ENCODE measurements at places on chromosomes 11 and 22.
A peak's percentile ranks its signal among the peaks of the same experiment; 100 is the strongest.

- DNase-seq = no peak
Observed at GRCh38 chr11:31815711-31816467, 4.8 kb upstream of the PAX6 start.

GRCh38 chr22:44728761-44729324 lies 23.5 kb upstream of the ARHGAP8 start:
- DNase-seq = no peak

DNA sequence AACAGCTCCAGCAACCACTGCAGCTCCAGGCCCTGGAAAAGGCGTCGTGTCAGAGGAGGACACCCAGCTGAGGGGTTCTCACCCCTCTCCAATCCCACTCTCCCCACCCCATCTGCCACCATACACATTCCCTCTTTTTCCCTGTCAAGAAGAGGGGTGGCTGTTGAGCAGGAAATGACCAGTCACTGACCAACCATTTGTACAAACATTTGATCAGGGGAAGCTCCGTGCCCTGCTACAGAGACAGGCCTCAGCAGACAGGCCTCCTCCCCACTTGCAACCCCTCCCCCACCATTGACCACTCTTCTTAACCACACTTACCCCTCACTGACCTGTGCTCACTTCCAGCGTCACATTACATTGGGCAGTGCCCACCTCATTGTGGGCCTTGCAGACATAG lies 2.3 kb upstream of the VSIG2 start:
- no peak for DNase-seq

DNA sequence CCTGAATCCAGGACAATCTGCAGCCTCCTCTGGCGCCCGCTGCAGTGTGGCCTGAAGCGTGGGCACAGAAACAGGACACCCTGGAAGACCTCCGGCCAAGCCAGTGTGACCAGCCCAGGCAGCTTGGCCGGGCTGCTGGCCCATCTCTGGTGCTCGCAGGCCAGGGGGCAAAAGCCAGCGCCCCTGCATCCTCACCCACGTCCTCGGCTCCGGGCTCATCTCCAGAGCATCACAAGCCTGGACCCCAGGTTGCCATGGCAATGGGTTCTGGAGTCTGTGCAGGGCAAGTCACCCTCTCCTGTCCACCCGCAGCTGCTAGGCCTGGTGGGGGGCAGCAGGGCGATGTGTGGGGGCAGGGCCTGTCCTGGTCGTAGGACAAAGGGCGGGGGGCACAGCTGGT lies 9.3 kb upstream of the PDGFB start:
- DNase-seq = no peak

DNA sequence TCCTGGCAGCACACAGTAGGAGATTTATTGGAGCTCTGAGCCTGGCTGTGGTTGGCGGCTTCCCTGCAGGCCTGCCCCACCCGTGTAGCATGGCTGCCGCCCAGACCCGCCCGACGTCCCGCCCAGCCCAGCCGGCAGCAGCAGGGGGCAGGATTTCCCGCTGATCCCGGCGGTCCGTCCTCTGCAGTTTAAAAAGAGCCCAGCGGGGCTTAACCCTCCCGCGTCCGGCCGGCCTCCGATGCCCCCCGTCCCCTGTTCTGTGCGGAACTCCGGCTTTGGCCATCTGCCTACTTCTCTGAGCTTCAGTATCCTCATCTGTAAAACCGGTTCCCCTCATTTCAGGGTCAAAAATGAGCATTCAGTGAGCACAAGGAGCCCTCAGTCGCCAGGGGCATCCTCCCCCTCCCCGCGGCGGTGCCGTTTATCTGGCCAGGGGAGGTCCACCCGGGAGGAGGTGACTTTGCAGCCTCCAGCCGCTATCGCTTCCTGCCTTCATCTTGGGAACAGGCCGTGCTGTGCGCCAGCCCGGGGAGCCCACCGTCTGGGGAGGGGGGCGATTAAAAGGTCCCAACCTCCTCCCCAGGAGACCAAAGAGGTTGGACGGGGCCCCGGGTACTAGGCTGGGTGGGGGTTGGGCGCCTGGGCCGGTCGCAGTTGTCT lies at the start of gene GAS2L1:
GAS2L1 (plus strand) TSS at position 476 of the 660 bp plus-strand sequence. CDS start 1,456 bp downstream, outside the sequence.
- DNase-seq = no peak

DNA sequence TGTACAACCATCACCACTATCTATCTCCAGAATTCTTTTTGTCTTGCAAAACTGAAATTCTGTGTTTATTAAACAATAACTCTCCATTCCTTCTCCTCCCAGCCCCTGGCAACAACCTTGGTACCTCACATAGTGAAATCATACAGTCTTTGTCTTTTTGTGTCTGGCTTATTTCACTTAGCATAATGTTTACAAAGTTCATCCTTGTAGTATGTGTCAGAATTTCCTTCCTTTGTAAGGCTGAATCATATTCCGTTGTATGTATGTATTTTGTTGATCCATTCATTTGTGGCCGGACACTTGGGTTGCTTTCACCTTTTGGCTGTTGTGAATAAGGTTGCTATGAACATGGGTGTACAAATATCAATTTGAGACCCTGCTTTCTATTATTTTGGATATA lies 243.7 kb upstream of the TBCEL start:
- no peak for DNase-seq

DNA sequence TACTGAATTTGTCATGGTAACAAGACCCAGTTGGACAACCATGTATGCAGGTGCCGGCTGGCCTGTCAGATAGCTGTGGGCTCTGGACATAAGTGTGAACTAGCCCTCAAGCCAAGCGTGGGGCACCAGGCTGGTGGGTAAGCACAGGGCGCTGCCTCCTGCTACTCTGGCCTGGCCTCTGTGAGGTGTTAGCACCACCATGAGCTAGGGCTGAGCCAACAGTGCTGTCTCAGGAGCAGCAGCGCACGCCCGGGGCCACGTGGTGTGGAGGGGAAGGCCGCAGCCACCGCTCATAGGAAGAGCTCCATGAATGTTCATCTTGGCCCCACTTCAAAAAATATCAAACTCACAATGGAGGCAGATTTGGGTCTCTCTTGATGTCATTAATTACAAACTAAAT lies 35.3 kb upstream of the GNB1L start:
- no peak for DNase-seq

- peak; percentile 41 for DNase-seq
Observed at GRCh38 chr11:95154514-95154913, 64.9 kb downstream of the ENDOD1 start.

DNA sequence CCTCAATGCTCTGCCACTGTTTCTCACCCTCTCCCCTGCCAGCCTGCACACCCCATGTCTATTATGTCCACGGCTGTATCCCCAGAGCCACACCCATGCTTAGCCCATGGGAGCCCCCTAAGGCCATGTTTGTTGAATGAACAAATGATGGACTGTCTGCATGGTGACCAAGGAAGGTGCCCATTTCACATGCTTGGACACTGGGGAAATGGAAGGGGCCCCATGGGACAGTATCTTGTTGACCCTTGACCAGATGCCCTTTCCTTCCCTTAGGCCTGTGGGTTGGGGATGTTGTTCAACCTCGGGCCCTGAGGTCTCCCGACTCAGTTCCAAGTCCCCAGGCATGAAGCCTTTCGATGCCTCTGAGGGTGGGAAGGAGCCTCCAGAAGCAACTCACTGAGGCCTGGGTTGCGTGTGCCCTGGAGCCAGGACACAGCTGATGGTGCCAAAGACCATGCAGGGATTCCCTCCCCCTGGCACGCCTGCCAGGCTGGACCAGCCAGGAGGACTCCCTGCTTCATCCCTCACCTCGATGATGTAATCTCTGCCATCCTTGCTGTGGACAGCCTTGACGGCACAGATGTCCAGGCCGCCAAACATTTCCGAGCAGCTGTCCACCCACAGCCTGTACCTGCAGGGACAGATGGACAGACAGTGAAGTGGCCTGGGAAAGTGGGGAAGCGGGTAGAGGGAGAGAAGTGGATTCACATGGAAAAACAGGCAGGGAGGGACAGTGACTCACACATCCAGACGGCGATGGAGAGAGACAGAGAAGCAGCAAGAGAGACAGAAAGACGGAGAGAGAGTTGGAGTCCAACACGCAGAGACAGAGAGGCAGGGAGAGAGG lies 58.9 kb downstream of the FBXO7 start:
- no peak for DNase-seq

DNA sequence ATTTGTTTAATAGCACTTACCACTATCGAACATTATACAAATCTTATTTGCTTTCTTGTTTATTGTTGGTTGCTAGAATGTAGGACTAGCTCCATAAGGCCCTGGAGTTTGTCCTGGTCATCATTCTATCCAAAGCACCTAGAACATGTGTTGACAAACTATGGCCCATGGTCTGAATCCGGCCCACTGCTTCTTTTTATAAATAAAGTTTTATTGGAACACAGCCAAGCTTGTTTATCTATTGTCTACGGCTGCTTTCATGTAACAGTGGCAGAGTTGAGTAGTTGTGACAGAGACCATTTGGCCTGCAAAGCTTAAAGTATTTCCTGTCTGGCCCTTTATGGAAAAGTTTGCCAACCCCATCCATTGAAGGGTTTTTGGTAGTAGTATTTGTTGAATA lies 38.8 kb downstream of the ATXN10 start:
- no peak for DNase-seq

DNA sequence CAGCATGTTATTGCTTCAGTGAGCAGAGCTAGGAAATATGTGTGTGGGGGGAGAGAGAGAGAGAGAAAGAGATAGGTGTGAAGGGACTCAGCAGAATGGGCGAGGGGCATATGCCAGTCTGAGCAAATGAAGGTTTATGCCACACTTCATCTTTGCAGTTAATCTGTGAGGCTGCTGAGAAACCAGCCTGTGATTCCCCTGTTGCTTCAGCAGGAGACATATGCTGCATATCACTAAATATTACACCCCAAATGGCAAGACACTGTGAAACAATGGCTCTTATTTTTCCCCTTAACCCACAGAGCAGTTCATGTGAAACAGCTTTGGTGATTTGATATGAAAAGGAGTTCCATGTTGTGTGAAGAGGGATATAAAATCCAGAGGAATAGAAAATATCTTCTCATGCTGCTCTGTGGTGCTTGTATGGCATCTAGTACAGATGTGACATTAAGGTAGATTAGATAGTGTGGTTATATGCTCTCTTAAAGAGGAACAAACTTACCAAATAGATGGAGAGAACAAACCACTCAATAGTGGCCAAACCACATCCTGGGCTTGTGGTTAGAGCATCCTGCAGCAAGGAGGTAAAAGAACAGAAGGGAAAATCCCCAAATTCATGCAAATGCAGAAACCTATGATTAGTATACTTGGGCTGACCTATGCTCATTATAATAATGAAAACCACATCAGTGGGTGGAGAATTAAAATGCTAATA lies 864.2 kb downstream of the FAM181B start:
- DNase-seq = peak; percentile 95

DNA sequence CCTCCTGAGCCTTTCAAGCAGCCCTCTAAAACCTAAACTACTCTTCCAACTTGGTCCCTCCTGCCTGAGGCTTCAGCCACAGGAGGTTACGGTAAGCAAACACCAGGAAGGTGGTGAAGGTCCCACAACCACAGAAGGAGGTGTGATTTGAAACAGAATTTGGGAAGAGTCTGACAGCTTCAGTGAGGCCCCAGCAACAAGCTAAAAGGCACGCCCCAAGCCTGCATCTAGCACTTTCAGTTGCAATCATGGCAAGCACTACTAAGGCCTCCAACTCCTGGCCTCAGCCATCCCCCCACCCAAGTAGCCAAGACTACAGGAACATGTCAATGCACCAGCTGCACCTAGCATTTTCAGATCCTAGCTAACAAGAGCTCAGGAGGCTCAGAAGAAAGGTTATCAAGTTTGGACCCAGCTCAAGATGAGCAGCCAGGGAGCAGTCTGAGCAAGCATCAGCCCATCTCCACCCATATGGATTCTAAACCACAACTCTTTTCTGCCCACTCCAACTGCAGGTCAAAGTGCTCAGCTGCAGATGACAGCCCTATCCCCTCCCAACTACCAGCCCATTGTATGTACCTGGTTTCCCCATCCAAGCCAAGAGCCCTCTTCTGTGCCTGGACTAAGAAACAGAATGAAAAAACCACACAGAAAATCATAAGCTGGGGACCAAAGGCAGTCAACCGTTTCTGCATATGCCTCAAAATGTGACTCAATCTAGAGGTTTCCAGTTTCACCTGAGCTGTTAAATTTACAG lies 10.4 kb upstream of the AHNAK start:
- DNase-seq = peak; percentile 31

GRCh38 chr11:72631806-72632731 lies 42.2 kb downstream of the PDE2A start:
- DNase-seq = no peak

- DNase-seq = no peak
Observed at GRCh38 chr11:13118194-13118593, 109.1 kb downstream of the RASSF10 start.

- DNase-seq = no peak
Observed at GRCh38 chr11:70097783-70098563, 19.9 kb downstream of the ANO1 start.

DNA sequence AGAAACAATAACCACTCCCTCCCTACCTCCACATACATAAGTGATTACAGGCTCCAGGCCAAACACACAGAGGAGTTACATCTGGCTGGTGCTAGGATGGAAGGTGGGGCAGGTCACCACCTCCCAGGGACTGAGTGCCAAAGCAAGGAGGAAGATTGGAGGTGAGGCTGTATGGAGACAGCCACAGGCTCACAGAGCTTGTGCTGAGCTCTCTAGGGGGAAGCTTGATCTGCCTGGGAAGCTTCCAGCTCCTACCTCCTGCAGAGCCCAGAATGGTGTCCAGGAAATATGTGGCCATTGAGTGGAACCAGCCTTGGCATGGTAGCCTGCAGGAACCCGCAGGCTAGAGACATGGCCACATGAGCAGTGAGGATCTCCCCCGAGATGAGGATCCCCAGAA lies 3.6 kb upstream of the MED15 start:
- no peak for DNase-seq

DNA sequence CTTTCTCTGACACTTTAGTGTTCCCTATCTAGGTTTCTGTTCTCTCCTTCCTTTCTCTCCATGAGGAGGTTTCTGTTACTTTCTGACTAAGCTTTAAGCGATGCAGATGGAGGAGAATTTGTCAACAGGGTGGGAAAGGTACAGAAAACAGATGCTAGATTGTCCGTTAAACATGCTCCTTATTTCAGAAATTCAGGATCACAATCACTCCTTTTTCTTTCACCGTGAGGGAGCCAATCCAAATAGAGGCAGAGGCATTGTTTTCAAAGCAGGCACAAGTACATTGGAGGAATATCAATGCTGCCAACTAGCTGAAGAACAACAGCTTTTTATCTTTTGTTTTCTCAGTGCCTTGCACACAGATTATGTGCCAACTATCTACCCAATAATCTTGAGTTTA lies 215.7 kb upstream of the FOLH1 start:
- no peak for DNase-seq

Data from naive thymus-derived CD8-positive, alpha-beta T cell (primary cell).